ENCODE measurements at places on chromosomes 1 and 21.

- no peak for DNase-seq
These were observed 53.5 kb downstream of the CAPN2 start for GRCh38 chr1:223765719-223766340.

- DNase-seq = no peak
These were observed 5.4 kb downstream of the NPR1 start for GRCh38 chr1:153683854-153684253.

- no peak for DNase-seq
These were observed 8.6 kb downstream of the WLS start for GRCh38 chr1:68223687-68224086.

- no peak for DNase-seq
These were observed 3.0 kb upstream of the MACO1 start for GRCh38 chr1:25427696-25428095.

GRCh38 chr1:74613894-74614293, 59.7 kb downstream of the ERICH3 start:
- DNase-seq = no peak

GRCh38 chr1:19797827-19798226, 1.9 kb downstream of the TMCO4 start:
- no peak for DNase-seq

- DNase-seq = no peak
These were observed 1.4 kb downstream of the HLCS start for GRCh38 chr21:36964827-36965719.

- DNase-seq = no peak
These were observed 30.4 kb upstream of the CYP4B1 start for GRCh38 chr1:46768445-46768844.

DNA sequence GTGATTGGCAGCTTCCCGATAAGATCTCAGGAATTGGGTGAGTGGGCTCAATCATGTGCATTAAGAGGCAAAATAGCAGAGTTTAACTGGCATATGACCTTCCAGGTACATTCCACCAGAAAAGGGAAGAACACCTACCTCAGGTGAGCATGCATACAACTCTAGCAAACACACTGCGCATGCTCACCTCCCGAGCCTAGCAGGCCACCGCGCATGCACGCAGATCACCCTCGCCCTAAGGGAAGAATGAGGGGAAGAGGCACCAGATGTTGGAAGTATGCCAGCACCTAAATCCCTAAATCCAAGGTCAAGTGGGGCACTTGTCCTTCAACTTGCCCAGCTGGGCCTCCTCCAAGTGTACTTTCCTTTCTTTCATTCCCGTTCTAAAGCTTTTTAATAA, 23.6 kb upstream of the CBR3 start:
- DNase-seq = no peak

- DNase-seq = no peak
These were observed 1769.7 kb downstream of the MRPL39 start for GRCh38 chr21:23837564-23837963.

Data from stimulated activated CD4-positive, alpha-beta T cell treated with anti-CD3 and anti-CD28 coated beads, Interleukin-4, amount 100 ng/mL, for 4 hours (primary cell).